Activated CD4-positive, alpha-beta memory T cell treated with anti-CD3 and anti-CD28 coated beads for 36 hours (primary cell): ENCODE measurements at places on chromosomes 7 and 10.

GRCh38 chr7:158840604-158841003 is 11.3 kb upstream of the ESYT2 start:
- peaks cover 14% of the 10 kb centered on the region for H3K4me1 ChIP-seq
- H3K27ac ChIP-seq: no peak overlapping the region
- no peak overlapping the region for H3K4me3 ChIP-seq
- no peaks in the 10 kb centered on the region for H3K27me3 ChIP-seq

GRCh38 chr7:1555813-1556543 is at the start of gene TMEM184A:
Gene TMEM184A, minus strand, starts transcription at chr7:1556205. Its CDS starts 721 bp downstream, at chr7:1555484.
- no peak within 1 kb of the TSS for H3K4me3 ChIP-seq
- H3K36me3 ChIP-seq: no peaks in the 10 kb centered on the region
- no peaks in the 10 kb centered on the region for H3K4me1 ChIP-seq
- H3K27ac ChIP-seq: no peak within 1 kb of the TSS

DNA sequence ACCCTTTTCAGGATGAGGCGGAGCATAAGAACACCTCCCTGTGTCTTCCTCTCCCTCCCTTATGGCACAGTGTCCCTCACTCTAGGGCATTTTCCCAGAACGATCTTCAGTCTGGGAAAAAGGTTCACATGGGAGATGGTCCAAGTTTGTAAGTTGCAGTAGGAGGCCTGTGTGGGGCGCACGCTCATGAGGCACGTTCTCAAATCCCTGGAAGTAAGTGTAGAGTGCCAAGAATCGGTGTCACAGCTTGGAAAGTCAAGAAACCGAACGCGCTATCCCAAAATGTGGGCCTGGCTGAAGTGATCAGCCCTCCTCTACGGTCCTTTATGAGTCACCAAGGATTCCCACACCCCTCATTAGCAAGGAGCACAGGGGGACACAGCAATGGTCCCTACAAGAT is 23.9 kb upstream of the SMARCD3 start:
- DNase-seq: no peak
- H3K4me3 ChIP-seq: no peak overlapping the region
- H3K4me1 ChIP-seq: peaks cover 16% of the 10 kb centered on the region
- no peaks in the 10 kb centered on the region for H3K36me3 ChIP-seq

- H3K36me3 ChIP-seq: peaks cover 15% of the 10 kb centered on the region
- H3K27me3 ChIP-seq: no peaks in the 10 kb centered on the region
- no peaks in the 10 kb centered on the region for H3K4me1 ChIP-seq
- no peak overlapping the region for H3K27ac ChIP-seq
Measured at GRCh38 chr7:139718141-139718540, 59.7 kb downstream of the HIPK2 start.

DNA sequence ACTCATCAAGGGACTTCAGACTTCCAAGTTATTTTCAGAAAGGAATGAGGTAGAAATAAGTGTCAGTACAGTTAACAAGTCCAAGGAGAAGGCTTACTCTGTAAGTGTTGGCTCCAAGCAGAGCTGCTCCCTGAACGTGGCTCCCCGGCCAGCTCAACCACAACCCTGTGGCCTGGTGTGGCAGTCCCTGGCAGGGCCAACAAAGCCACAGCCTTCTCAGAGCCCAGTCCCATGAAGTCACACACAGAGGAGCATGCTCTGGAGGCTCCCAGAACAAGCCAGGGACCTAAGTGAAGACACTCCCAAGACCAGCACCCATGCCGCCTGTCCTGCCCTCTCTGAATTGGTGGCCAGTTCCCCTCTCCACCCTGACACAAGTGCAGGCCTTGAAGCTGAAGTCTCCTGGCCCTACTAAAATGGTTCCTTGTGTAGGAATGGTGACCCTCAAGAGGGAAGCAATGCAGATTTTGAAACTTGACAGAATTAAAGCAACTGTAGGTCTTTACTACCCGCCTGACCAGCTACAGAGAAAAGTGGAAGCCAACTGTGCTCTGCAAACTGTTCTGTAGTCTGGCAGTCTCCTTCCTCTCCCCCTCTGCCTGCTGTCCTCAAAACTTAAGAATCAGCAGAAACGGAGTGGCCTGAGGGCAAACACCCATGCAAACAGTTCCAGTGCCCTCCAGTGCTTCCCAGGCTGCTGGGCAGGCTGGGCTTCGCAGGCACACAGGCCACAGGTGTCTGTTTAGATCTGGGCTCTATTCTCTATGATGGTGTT is 51.1 kb downstream of the NOD1 start:
- no peak overlapping the region for H3K4me3 ChIP-seq
- H3K27ac ChIP-seq: no peak overlapping the region
- peaks cover 9% of the 10 kb centered on the region for H3K36me3 ChIP-seq
- no peak for DNase-seq
- peaks cover 4% of the 10 kb centered on the region for H3K4me1 ChIP-seq

DNA sequence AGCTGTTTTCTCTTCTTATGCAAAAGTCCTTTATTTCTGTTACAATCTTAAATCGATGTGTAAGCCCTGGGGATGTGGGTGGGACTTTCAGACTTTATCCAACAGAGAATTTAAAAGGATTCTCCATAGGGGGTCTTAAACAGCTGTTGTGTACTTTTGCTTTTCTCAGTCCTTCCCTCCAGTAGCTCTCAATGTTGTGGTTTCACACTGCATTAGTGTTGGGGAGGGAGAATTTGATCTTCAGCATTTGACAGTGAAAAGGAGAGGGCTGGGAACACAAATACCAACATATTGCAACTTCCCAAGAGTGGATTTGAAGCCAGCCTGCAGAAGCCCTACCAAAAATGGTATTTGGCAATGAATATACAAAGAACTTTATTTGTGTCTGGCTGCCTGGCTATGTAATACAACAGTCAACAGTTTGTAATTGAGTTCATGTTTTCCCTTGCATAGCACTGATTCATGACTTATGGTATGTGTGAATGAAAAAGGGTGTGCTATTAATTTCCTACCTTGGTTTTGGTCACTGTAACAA is 80.1 kb upstream of the CAPZA2 start:
- H3K4me3 ChIP-seq: no peak overlapping the region
- no peak overlapping the region for H3K27ac ChIP-seq
- no peaks in the 10 kb centered on the region for H3K27me3 ChIP-seq
- DNase-seq: no peak

- peaks cover 51% of the 10 kb centered on the region for H3K36me3 ChIP-seq
- no peak for DNase-seq
Measured at GRCh38 chr7:105047932-105048331, 33.9 kb downstream of the KMT2E start.

- H3K27me3 ChIP-seq: no peaks in the 10 kb centered on the region
- H3K27ac ChIP-seq: no peak overlapping the region
- DNase-seq: no peak
- no peak overlapping the region for H3K4me3 ChIP-seq
- peaks cover 8% of the 10 kb centered on the region for H3K36me3 ChIP-seq
- H3K4me1 ChIP-seq: no peaks in the 10 kb centered on the region
Measured at GRCh38 chr7:140425718-140426117, 21.9 kb downstream of the RAB19 start.

- DNase-seq: no peak
- no peak overlapping the region for H3K4me3 ChIP-seq
- H3K4me1 ChIP-seq: no peaks in the 10 kb centered on the region
Measured at GRCh38 chr7:9242636-9243035, 809.2 kb downstream of the NXPH1 start.

DNA sequence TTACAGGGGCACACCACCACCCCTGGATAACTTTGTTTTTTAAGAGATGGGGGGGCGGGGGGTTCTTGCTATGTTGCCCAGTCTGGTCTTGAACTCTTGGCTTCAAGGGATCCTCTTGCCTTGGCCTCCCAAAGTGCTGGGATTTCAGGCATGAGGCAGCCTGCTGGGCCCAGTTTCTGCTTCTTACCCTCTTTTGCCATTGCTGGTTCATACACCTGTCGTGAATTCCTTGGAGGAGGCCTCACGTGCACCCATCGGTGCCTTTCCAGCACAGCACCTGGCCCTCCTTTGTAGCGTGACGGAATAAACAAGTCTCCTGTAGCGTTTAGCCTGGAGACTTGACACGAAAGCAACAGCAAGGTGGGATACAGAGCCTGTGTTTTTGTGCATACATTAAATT is 75.5 kb downstream of the CARD11 start:
- H3K27ac ChIP-seq: no peak overlapping the region
- peaks cover 31% of the 10 kb centered on the region for H3K4me1 ChIP-seq
- no peak for DNase-seq
- H3K36me3 ChIP-seq: peaks cover 30% of the 10 kb centered on the region
- H3K27me3 ChIP-seq: no peaks in the 10 kb centered on the region
- H3K4me3 ChIP-seq: no peak overlapping the region

DNA sequence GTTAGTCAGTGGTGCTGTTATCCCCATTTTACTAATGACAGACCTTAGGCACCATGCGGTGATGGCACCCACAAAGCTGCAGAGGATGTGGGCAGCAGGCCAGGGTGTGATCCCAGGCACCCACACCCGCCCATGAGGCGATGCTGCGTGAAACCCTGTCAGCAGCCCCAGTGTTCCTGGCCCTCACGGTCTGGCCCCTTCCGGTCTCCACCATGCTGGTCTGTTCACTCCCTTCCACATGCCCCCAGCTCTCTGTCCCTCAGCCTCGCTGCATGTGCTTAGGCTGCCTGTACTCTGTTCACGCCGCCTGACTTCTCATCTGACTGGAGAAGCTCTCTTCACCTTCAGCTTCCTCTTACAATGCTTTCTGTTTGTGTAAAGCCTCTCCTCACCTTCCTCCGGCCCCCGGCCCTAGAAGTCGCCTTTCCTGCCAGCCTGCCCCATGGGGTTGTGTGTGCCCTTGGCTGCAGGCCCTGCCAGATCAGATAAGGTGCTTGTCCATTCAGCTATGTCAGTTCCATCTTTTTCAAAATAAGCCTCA is 17.6 kb upstream of the ORAI2 start:
- peak overlapping the region; percentile 59 for H3K4me3 ChIP-seq
- peak overlapping the region; percentile 98 for H3K27ac ChIP-seq
- DNase-seq: peak; percentile 89
- peaks cover 32% of the 10 kb centered on the region for H3K36me3 ChIP-seq

DNA sequence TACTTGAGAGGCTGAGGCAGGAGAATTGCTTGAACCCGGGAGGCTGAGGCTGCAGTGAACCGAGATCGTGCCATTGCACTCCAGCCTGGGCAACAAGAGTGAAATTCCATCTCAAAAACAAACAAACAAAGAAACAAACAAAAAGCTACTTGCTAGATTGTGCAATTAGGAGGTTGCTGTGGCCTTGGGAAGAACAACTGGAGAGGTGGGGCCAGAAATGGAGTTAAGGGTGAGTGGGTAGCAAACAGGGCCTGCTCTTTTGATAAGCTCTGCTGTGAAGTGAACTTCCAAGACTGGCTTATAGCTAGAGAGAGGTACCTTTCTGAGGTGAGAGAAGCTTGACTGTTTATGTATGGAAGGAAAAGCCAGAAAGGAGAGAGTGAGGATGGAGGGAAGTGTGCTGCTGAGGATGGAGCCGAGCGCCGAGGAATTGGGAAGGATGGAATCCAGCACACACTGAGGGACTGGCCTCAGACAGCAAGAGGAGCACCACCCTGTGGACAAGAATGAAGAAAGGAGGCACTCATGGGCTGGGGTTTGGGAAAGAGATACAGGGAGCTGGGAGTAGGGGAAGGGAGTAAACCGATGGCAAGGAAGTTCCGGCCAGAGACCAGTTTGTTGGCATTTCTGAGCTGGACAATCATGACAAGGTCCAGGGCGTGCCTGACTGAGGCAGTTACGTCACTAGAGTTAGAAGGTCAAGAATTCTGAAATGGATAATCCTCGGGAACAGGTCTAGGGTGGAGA is 7.0 kb upstream of the RPEL1 start:
- H3K4me3 ChIP-seq: no peak overlapping the region
- H3K27me3 ChIP-seq: no peaks in the 10 kb centered on the region
- H3K4me1 ChIP-seq: peaks cover 9% of the 10 kb centered on the region
- H3K27ac ChIP-seq: no peak overlapping the region
- DNase-seq: no peak

- H3K27ac ChIP-seq: no peak overlapping the region
- DNase-seq: no peak
- no peaks in the 10 kb centered on the region for H3K4me1 ChIP-seq
- no peak overlapping the region for H3K4me3 ChIP-seq
Measured at GRCh38 chr7:85342781-85343180, 155.9 kb upstream of the SEMA3D start.

GRCh38 chr10:125146791-125147579 is 13.4 kb downstream of the CTBP2 start:
- H3K27me3 ChIP-seq: peaks cover 45% of the 10 kb centered on the region
- no peak overlapping the region for H3K27ac ChIP-seq
- no peaks in the 10 kb centered on the region for H3K36me3 ChIP-seq
- H3K4me3 ChIP-seq: no peak overlapping the region
- no peaks in the 10 kb centered on the region for H3K4me1 ChIP-seq
- no peak for DNase-seq

DNA sequence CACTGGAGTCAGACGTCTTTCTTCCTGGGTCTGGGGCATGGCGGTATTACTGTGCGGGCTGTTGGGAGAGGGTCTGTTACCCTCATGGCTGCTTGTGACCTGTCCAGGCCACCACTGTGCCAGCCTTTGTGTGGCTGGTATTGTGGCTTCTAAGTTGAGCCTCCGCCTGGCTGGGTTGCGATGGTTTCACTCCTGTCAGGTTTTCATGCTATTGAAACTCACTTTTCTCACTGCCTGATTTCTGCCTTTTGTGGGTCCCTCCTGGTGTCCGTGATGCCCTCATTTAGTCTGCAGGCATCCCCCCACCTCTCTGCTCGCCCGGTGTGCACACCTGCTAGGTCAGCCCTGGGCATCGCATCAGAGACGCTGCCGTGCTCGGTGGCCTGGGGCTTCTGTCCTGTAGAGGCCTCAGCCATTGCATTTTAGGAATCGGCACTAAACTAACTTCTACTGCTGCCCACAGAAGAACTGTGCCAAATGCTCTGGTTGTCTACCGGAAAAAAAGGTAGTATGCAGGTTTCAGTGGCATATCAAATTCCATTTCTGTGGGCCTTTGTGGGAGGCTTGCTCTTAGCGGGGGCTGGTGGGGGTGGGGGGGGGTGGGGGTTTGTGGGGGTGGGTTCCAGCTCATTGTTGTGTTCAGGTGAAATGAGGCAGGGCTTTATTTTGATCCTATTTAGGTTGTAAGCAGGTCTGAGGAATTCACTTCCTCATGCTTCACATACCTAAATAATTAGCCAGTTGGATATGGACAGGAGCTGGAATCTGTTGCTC is 64.3 kb downstream of the MGMT start:
- H3K4me3 ChIP-seq: no peak overlapping the region
- no peak overlapping the region for H3K27ac ChIP-seq
- peaks cover 42% of the 10 kb centered on the region for H3K36me3 ChIP-seq
- H3K4me1 ChIP-seq: peaks cover 7% of the 10 kb centered on the region

GRCh38 chr10:851901-852300 is 79.6 kb downstream of the LARP4B start:
- H3K4me3 ChIP-seq: no peak overlapping the region
- no peak for DNase-seq
- peak overlapping the region; percentile 3 for H3K27ac ChIP-seq
- H3K36me3 ChIP-seq: peaks cover 58% of the 10 kb centered on the region

DNA sequence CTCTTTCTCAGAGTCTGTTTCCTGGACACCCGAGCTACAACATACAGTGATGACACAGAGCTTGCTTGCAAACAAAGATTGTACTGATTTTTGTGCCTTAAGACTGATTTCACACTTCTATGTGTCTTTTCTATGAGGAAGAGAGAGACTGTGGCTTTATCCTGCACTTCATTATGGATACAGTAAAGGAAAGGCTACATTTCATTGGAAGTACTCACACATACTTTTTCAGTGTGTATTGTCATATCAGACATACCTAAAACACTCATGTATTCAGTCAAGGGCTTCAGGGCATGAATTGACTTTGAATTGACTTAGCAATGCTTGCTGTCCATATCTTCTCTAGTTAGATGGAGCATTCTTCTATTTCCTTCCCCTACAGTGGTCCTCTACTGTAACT is 135.5 kb upstream of the IMMP2L start:
- H3K36me3 ChIP-seq: no peaks in the 10 kb centered on the region
- DNase-seq: no peak
- H3K4me3 ChIP-seq: no peak overlapping the region
- no peaks in the 10 kb centered on the region for H3K4me1 ChIP-seq
